ENCODE measurements at places on chromosomes 5 and 9. TPM values are rescaled to one million over a fixed set of nuclear protein-coding genes. Genes with fewer than 3 reads are reported as not detected.

The TXNDC15 gene
- total RNA-seq = 88.6 TPM

The PCDHGB4 gene
- total RNA-seq = 26.7 TPM

The LVRN gene
- 0.47 TPM for total RNA-seq

The TAF11L10 gene
- not detected for total RNA-seq

The HAPLN1 gene
- total RNA-seq = 0.77 TPM

The RAB3C gene
- not detected for total RNA-seq

The DBH gene
- not detected for total RNA-seq

The PCDHGA6 gene
- 3.9 TPM for total RNA-seq

The SLC1A3 gene
- total RNA-seq = 1.7 TPM

The FOXD4L3 gene
- not detected for total RNA-seq

The TRIM7 gene
- 3.0 TPM for total RNA-seq

The MYOT gene
- not detected for total RNA-seq
